Uterine smooth muscle cell (primary cell): ENCODE measurements at places on chromosomes 13 and 19. TPM values are rescaled to one million over a fixed set of nuclear protein-coding genes. Genes with fewer than 3 reads are reported as not detected.

SULT2A1 gene
- total RNA-seq: not detected in 2 replicates

ZNF69 gene
- 2.9 and 4.6 TPM in 2 replicates for total RNA-seq

IL12RB1 gene
- total RNA-seq: not detected in 2 replicates

IFNL1 gene
- not detected in 2 replicates for total RNA-seq

PDE4C gene
- total RNA-seq: under 0.01 and 0.44 TPM in 2 replicates
